ENCODE measurements at places on chromosomes 6 and 20.

GRCh38 chr6:109466212-109466923 lies 10.8 kb upstream of the MICAL1 start:
- no peak for DNase-seq
- H3K4me3 ChIP-seq: no peak overlapping the region
- H3K27me3 ChIP-seq: no peaks in the 10 kb centered on the region
- peaks cover 33% of the 10 kb centered on the region for H3K4me1 ChIP-seq
- peaks cover 82% of the 10 kb centered on the region for H3K36me3 ChIP-seq

DNA sequence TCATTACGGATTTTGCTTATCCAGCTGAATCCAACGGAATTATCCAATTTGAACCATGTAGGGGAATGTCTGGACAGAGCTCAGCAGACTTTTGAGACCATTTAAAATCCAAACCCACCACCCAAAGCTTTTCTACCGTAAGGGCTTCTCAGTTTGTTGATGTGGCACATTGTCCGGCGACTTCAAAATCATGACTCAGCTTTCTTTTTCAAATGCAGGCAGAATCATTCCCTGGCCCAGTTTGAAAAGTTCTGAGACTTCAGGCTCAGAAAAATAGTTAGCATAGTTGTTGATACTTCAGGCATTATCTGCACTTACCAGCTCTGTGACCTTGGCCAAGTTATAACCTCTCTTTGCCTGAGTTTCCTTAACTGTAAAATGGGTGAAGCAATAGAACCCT lies 182.2 kb downstream of the PTPRT start:
- H3K36me3 ChIP-seq: no peaks in the 10 kb centered on the region
- no peak overlapping the region for H3K4me3 ChIP-seq

GRCh38 chr20:12110711-12111110 lies 193.0 kb downstream of the BTBD3 start:
- no peaks in the 10 kb centered on the region for H3K36me3 ChIP-seq
- no peaks in the 10 kb centered on the region for H3K27me3 ChIP-seq
- no peaks in the 10 kb centered on the region for H3K4me1 ChIP-seq
- H3K4me3 ChIP-seq: no peak overlapping the region

DNA sequence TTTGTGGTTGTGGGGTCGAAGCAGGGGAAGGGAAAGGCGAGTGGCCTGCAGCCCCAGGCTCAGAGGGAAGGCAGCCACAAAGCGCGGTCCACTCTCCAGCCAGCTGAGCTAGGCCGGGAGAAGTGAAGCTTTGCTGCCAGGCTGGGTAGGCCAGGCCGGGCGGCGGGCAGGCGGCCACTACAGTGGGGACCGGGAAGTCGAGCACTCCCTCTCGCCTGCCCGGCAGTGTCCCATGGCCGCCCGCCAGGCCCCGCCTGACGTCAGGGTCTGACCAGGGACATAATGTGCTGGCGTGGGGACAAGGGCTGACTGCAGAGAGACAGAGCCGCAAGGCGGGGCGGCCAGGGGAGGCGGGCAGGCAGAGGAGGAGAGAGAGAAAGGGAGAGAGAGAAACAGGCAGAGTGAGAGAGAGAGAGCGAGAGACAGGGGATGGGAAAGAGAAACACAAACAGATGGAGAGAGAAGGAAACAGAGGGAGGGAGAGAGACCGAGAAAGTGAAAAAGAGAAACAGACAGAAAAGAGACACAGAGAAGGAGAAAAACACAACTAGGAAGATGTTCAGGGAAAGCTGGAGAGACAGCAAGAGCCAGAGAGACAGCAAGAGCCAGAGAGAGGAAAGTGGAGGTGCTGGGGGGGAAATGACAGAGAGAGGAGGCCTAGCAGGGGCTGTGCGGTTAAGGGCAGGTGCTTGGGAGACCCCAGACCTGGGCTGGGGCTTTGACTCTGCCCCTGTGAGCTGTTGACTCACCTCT lies 94.5 kb upstream of the PTPN1 start:
- no peak overlapping the region for H3K4me3 ChIP-seq
- no peaks in the 10 kb centered on the region for H3K36me3 ChIP-seq
- no peak overlapping the region for H3K27ac ChIP-seq
- H3K4me1 ChIP-seq: no peaks in the 10 kb centered on the region
- peaks cover 72% of the 10 kb centered on the region for H3K27me3 ChIP-seq

DNA sequence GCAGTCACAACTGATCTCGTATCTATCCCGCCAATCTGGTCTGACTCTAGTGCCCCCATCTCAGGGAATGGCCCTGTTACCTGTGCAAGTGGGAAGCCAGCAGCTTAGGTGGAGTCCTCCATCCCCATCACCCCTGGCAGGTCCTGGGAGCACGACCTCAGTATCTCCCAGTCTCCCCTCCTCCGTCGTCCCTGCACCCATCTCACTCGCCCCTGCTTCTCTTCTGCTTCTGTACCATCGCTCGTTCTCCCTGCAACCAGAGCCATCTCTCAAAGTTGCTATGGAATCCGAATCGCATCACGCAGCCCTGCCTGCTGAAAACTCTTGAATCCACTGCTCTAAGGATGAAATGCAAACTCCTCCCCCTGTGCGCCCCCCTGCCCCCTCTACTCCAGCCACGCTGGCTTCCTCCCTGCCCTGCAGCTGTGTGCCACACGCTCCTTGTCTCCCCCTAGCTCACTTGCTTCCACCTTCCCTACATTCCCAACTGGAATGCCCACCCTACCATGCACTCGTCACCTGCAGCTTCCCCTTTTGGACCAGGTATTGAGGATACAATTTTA lies 64.0 kb upstream of the PTGIS start:
- H3K36me3 ChIP-seq: peaks cover 4% of the 10 kb centered on the region
- no peak overlapping the region for H3K4me3 ChIP-seq
- peaks cover 15% of the 10 kb centered on the region for H3K27me3 ChIP-seq
- H3K27ac ChIP-seq: no peak overlapping the region
- H3K4me1 ChIP-seq: no peaks in the 10 kb centered on the region

DNA sequence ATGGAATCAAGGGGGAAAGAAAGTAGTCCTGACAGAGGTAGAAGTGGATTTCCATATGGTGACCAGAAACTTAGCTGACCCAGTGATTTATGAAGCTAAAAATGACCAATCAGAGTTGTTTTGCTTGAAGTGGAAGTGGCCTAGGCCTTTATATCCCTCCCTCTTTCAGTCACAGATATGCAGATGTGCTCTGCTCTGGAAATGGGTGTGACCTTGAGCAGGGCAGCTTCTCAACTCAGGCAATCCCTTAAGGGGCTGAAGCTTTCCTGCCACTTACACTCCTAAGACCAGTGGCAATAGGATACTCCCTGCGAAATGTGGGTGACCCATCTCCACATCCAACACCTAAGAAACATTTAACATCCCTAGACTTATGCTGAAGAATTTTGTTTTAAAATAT lies 256.6 kb downstream of the EYS start:
- H3K27me3 ChIP-seq: no peaks in the 10 kb centered on the region
- DNase-seq: no peak
- H3K4me1 ChIP-seq: no peaks in the 10 kb centered on the region
- no peak overlapping the region for H3K27ac ChIP-seq

DNA sequence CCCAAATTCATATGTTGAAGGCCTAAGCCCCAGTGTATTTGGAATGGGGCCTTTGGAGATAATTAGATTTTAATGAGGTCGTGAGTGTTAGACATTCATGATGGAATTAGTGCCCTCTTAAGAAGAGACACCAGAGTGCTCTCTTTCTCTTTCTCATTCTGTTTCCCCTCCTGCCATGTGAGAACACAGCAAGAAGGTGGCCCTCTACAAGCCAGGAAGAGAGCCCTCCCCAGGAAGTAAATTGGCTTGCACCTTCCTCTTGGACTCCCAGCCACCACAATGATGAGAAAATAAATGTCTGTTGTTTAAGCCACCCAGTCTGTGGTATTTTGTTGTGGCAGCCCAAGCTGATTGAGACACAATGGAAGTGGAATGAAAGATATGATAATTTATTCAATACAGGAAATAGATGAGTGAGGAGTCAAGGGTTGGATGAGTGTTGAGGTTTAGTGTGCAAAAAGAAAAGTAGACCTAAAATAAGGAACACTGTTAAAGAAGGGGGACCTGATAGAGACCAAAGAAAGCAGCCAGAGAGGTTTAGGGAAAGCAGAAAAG lies 25.9 kb upstream of the ATXN1 start:
- H3K27me3 ChIP-seq: peaks cover 7% of the 10 kb centered on the region
- no peak for DNase-seq
- H3K4me3 ChIP-seq: no peak overlapping the region
- peaks cover 2% of the 10 kb centered on the region for H3K36me3 ChIP-seq
- H3K4me1 ChIP-seq: no peaks in the 10 kb centered on the region

DNA sequence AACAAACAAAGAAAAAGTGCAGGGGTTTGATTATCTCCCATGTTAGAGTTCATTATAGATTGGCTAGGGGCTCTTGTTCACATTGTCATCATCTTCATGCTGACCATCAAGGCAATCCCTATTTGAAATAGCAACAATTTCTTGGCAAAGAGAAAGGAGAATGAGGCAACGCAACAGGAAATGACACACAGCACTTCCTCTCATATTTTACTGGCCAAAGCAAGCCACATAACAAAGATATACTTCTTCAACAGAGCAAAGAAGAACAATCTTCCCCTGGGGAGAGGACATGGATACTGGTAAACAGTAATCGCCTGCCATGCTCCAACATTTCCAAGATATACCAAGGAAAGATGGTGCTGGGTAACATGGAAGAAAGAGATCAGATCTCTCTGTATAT lies 29.8 kb downstream of the EPM2A start:
- no peaks in the 10 kb centered on the region for H3K36me3 ChIP-seq
- H3K27ac ChIP-seq: no peak overlapping the region
- no peak overlapping the region for H3K4me3 ChIP-seq
- no peaks in the 10 kb centered on the region for H3K27me3 ChIP-seq
- DNase-seq: no peak
- H3K4me1 ChIP-seq: peaks cover 7% of the 10 kb centered on the region

GRCh38 chr6:125987026-125987617 lies 782 bp downstream of the TRMT11 start:
- H3K36me3 ChIP-seq: no peaks in the 10 kb centered on the region
- peaks cover 13% of the 10 kb centered on the region for H3K4me1 ChIP-seq
- H3K4me3 ChIP-seq: no peak overlapping the region
- H3K27me3 ChIP-seq: no peaks in the 10 kb centered on the region
- H3K27ac ChIP-seq: no peak overlapping the region
- no peak for DNase-seq

- H3K4me1 ChIP-seq: no peaks in the 10 kb centered on the region
- peak; percentile 28 for DNase-seq
- H3K4me3 ChIP-seq: no peak overlapping the region
- H3K27ac ChIP-seq: no peak overlapping the region
- no peaks in the 10 kb centered on the region for H3K27me3 ChIP-seq
Observed at GRCh38 chr6:158131926-158132325, 36.1 kb downstream of the SERAC1 start.

DNA sequence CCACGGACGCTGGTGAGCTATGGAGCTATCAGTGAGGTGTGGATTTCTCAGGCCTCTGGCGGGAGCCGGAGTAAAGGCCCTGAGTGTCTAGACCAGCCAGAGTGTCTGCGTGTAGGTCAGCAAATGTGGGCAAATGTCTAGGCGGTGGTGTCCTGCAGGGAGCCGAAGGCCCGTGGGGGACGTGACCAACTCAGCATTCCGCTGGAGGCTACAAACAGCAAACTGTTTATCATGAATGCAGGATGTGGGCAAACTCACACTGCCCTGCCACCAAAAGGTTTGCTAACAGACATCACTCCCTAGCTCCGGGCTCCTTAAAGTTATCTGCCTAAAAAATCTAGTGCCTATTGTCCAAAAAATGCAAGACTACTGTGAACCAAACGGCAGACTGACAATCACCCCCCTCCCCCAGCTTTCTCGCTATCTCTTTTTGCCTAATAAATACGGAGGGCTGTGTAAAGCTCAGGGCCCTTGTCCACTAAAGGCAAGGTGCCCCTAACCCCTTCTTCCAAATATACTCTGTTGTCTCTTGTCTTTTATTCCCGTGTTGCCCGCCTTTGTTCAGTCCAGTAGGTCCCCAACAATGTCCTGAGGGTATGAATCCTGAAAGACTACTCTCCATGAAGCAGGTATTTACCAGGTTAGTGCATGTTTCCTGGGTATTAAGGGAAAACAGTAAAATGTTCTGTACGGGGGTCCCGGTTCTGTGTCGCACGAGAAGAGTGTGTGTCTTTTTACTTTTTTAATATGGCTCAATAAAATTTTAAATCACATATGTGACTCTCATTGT lies 29.0 kb upstream of the AFDN start:
- H3K4me3 ChIP-seq: no peak overlapping the region
- peaks cover 81% of the 10 kb centered on the region for H3K27me3 ChIP-seq
- no peaks in the 10 kb centered on the region for H3K36me3 ChIP-seq
- no peak for DNase-seq
- H3K27ac ChIP-seq: no peak overlapping the region

- H3K36me3 ChIP-seq: peaks cover 2% of the 10 kb centered on the region
- DNase-seq: no peak
- no peak overlapping the region for H3K27ac ChIP-seq
- H3K27me3 ChIP-seq: peaks cover 4% of the 10 kb centered on the region
- H3K4me1 ChIP-seq: no peaks in the 10 kb centered on the region
Observed at GRCh38 chr6:139050770-139051313, 22.3 kb downstream of the ABRACL start.

GRCh38 chr6:1044040-1044836 lies 267.7 kb upstream of the FOXQ1 start:
- peaks cover 24% of the 10 kb centered on the region for H3K27me3 ChIP-seq
- H3K27ac ChIP-seq: no peak overlapping the region
- no peak for DNase-seq
- H3K4me3 ChIP-seq: no peak overlapping the region

DNA sequence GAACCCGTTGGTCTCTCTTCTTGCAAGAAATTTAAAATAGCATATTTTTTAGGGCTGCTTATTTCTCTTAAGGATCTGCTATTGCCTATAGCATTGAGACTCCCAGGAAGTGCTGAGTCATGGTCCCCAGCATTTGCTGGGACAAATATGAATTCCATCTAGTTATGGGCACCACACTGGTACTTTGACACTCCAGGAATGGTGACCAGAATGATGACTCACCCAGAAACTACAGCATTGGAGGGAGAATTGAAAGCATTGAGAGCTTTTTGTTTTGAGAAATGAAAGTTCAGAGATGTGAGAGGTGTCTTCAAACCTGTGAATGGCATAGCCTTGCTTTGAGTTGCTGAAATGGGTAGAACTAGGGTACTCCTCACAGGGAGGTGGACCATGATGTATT lies 699.7 kb downstream of the DHX35 start:
- no peak overlapping the region for H3K27ac ChIP-seq
- H3K36me3 ChIP-seq: no peaks in the 10 kb centered on the region
- DNase-seq: no peak
- H3K4me3 ChIP-seq: no peak overlapping the region

DNA sequence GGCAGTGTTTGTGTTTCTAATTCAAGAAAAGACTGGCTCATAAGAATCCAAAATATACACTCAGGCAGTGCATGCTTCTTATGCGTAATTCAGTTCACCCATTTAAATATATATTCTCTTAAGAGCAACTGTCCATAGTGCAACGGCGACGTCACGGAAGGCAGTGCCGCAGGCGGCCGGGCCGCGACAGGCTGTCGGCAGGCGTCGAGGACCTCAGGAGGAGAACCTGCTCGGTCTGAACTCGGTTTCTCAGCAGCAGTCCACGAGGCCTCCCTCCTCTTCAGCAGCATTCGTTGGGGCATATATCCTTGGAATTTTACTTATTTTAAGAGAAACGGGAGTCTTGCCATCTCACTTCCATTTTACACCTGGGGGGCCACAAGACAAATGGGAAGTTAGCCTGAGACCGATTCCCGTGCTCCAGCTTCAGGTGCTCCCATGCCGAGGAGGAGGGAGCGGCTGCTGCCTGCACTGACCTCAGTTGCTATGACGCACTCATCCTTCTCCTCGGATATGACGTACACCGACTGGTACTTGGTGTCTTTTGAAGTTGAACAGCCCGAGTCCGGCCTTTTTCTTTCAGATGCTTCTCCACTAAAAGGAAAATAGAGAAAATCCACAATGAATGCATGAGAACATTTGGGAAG lies 8.2 kb downstream of the DLL1 start:
- DNase-seq: no peak
- H3K4me1 ChIP-seq: peaks cover 22% of the 10 kb centered on the region
- H3K27me3 ChIP-seq: peaks cover 64% of the 10 kb centered on the region
- no peak overlapping the region for H3K27ac ChIP-seq
- H3K4me3 ChIP-seq: no peak overlapping the region
